NCI-H2029 (cell line): ENCODE measurements at places on chromosomes 1 and 21.
A peak's percentile ranks its signal among the peaks of the same experiment; 100 is the strongest.

- DNase-seq: no peak
Measured at GRCh38 chr1:245856944-245857531, 650.0 kb downstream of the SMYD3 start.

DNA sequence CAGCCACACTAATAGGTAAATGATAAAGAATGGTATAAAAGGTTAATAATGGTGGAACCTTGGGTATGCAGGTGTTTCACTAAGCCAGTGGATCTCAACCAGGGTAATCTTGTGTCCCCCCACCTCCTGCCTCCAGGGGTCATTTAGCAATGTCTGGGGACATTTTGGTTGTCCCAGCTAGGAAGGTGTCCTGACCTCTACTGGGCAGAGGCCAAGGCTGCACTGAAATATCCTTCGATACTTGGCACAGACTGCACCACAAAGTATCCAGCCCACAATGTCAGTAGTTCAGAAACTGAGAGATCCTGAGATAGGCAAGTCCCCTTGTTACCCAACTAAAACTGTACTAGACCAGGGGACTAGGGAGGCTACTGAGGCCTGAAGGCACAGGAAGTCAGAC lies 113.6 kb upstream of the TIAM1 start:
- no peak for DNase-seq

GRCh38 chr1:232686346-232686745 lies 56.4 kb upstream of the SIPA1L2 start:
- DNase-seq: no peak

DNA sequence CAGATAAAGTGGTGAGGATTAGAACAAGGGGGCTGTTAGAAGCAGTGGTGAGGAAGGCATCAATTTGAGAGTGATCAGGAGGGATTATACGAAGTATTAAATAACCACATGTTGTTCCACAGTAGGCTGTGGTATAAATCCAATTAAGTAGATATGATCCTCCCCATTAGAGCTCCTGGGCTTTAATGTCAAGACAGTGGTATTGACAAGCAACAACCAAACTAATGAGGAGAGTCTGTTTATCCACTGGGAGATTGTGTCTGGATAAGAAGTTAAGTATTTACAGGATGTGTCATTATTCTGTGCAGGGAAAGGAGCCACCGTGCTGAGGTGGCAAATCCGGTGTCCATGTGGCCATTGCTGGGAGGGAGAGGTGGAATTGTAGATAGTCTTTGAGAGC lies 5.8 kb downstream of the ACTN2 start:
- DNase-seq: no peak

GRCh38 chr1:10387677-10388386 lies 11.0 kb upstream of the PGD start:
- DNase-seq: no peak

DNA sequence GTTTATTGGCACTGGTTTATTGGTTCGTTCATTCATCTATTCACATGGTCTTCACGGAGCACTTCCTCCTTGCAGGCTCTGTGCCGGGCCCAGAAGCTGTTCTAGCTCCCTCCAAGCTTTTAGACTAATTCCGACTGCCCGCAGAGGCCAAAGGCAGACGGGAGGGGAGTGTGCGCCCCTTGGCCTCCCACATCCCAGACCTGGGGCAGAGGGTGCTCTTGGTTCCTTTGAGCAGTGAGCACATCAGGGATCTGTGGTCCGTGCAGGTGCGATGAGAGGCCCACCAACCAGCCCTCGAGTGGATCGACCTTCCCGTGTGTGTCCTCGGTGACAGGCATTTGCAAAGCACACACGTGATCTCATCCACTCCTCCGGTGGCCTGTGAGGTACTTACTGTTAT lies 38.7 kb upstream of the TNFRSF1B start:
- DNase-seq: no peak

GRCh38 chr1:235532360-235532759 lies 28.1 kb upstream of the B3GALNT2 start:
- no peak for DNase-seq

DNA sequence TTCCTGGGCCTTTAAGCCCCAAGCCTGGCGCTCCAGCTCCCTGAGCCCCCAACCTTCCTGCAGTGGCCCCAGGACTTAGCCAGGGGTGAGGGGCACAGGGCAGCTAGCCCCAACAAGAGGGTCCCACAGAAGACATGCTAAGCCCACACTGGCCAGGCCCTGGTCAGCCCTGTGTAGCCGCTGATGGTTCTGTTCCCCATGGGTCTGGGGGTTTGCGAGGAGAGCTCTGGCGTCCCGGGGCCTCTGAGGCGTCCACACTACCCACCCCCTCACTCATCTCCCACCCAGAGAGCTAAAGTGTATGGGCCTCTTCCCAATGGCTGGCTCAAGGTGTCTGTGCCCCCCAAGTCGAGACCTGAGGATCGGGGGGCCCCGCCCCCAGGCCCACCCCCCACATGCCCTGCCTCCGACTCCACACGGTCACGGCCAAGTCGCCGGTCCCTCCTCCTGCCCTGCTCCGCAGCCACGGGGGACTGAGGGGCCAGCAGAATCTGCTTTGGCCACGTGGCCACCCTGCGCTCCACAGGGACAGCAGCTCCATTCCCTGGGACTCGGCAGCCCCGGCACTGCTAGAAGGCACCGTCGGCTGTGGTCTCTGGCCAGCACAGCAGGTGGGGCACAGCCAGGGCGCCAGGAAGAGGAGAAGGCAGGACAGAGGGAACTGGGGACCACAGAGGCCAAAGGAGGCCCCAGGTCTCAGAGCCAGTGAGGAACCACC lies 7.8 kb downstream of the TNFRSF18 start:
- DNase-seq: no peak

DNA sequence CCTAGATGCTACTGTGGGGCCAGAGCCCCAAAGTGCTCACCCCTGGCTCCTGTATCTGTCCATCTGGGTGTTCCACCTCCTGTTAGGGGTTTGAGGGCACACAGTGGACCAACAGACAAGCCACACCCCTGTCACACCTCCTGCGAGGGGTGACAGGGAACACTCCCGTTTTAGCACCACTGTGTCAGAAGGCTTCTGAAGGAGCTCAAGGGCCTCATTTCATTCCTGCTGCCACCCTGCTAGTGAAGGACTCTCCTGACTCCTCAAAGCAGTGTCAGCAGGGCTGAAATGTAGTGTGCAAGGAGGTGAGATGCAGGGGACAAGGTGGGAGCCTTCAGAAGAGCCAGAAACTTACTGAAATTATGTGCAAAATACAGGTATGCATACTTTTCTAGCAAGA lies 174.6 kb downstream of the GPATCH2 start:
- no peak for DNase-seq

GRCh38 chr1:226549937-226550671 lies 1.5 kb downstream of the STUM start:
- no peak for DNase-seq

DNA sequence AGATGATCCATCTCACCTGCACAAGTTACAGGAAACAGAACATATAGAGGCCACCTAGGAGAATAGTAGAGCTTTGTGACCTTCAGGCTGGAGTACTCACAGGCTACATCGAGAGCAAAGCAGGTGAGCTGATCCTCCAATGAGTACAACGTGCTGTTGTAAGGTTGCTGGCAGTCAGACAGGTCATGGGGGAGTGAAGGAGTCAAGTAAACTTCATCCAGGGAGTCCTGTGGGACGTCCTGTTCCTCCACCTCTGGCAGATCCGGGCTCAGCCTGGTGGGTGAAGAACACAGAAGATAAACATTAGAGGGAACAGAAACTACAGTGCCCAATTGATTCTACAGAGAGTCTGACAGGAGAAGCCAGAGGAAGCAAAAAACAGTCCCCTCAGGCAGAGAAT lies 62.5 kb downstream of the PRKAB2 start:
- DNase-seq: no peak

GRCh38 chr1:25245809-25246599 lies 1.2 kb downstream of the RSRP1 start:
- DNase-seq: no peak

DNA sequence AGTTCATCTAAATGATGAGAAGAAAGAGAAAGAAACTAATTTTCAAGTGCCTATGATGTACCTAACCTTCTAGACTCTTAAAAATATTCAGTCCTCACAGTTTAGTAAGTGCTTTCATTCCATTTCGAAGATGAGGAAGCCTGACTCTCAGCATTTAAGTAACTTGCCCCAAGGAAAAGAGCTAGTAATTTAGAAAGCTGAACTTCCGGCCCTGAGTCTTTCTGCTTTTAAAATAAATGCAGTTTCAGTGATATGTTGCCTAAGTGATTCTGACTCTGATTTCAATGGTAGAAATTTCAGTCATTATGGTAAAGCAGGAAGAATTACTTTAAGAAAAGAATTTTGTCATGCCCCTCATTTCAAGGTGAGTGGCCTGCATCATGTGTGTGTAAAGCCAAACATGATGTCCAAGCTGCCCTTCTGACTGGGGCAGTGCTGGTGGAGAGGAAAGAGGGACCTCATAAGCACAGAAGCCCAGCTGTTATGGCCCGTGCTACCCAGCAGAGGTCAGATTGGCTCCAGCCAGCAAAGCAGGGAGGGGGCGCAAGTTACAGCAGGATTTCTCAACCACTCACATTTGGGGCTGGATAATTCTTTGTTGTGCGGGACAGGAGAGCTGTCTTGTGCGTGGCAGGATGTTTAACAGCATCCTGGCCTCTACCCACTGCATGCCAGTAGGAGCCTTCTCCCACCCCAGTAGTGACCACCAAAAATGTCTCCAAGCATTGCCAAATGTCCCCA lies 10.7 kb downstream of the ATP1A4 start:
- DNase-seq: no peak

DNA sequence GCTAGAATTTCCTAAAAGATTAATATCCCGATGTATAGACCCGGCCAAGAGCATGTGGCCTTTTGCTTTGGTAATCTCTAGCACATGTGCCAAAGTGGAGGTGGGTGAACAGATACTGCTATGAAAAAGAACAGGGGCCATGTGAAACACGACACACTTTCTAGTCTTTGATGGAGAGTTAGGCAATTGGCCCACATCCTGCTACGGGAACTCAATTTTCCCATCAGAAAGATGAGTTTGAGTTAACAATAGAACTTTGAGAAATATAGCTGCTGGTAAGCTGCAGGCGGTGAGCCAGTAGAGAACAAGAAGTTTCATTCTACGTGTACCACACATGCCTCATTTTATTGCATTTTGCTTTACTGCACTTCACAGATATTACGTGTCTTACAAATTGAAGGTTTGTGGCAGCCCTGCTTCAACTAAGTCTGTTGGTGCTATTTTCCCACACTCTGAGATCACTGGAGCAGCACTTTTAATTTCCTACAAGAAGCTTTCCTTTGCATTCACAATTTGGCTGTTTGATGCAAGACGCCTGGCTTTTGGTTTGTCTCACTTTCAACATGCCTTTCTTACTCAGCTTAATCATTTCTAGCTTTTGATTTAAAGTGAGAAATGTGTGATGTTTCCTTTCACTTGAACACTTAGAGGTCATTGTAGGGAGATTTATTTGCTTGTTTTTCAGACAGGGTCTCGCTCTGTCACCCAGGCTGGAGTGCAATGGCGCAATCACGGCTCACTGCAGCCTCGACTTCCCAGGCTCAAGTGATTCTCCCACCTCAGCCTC lies 46.3 kb downstream of the HTR6 start:
- no peak for DNase-seq

DNA sequence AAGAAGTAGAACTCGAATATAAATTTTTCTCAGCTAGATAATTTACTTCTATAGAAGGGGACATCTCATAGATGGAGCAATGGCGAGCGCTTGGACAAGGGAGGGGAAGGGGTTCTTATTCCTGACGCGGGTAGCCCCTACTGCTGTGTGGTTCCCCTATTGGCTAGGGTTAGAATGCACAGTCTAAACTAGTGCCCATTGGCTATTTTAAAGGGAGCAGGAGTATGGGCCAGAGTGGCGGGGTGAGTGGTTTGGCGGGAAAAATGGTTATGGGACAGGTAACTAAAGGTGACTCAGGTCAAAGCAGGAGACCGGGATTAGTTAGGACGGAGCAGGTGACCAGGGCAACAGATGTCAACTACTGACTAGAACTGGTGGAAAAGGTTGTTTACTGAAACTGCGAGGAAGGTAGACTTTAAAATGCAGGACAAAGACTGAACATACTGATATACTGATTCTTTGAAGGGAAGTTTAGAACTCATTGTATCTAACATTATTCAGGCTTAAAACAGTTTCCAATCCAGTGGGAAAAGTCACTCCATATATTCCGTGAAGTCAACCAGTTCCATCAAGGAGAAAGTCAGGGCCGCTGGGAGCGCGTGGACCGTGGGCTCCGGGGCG lies 940 bp upstream of the ATAD3A start:
- peak; percentile 67 for DNase-seq
